ENCODE measurements at places on chromosomes 4 and X.

DNA sequence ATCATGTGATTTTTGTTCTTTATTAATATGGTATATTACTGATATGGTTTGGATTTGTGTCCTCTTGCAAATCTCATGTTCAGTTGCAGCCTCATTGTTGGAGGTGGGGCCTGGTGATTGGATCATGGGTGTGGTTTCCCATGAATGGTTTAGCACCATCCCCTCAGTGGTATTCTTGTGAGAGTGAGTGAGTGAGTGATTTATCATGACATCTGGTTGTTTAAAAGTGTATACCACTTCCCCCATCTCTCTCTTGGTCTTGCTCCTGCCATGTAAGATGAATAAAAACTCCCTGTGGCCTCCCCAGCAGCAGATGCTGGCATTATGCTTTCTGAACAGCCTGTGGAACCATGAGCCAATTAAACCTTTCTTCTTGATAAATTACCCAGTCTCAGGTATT, 111.5 kb downstream of the TAB3 start:
- DNase-seq, result no peak

DNA sequence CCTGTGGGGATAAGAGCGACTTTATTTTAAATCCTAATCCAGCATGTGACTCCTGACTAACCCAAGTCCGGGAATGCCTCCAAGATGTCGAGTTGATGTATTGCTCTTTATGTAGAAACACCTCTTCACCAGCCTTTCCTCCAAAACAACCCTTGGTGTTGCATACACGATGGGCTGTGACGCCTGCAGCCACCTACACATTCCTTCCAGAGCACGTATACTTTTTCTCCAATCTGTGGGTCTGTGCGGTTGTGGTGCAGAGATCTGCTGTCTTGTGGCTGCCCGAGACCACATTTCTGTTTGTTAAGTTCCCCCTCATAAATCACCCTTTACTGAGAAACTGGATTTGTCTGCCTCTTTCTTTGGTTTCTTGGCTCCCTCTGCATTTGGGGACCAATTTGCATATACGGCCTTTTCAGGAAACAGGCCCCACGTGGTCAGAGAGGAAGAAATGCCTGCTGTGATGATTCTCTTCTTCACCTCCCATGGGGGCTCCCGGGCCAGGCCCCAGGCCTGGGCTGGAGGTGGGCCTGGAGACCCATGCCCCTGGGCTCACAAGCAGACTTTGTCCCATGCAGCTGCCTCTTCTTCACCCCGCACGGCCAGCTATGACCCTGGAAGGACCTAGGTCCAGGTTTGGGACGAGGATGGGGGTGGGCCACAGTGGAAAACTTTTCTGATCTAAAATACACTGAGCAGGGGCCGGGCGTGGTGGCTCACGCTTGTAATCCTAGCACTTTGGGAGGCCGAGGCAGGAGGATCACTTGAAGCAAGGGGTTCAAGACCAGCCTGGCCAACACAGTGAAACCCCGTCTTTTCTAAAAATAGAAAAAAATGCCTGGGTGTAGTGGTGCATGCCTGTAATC, 21.4 kb upstream of the AFAP1 start:
- DNase-seq, result no peak

DNA sequence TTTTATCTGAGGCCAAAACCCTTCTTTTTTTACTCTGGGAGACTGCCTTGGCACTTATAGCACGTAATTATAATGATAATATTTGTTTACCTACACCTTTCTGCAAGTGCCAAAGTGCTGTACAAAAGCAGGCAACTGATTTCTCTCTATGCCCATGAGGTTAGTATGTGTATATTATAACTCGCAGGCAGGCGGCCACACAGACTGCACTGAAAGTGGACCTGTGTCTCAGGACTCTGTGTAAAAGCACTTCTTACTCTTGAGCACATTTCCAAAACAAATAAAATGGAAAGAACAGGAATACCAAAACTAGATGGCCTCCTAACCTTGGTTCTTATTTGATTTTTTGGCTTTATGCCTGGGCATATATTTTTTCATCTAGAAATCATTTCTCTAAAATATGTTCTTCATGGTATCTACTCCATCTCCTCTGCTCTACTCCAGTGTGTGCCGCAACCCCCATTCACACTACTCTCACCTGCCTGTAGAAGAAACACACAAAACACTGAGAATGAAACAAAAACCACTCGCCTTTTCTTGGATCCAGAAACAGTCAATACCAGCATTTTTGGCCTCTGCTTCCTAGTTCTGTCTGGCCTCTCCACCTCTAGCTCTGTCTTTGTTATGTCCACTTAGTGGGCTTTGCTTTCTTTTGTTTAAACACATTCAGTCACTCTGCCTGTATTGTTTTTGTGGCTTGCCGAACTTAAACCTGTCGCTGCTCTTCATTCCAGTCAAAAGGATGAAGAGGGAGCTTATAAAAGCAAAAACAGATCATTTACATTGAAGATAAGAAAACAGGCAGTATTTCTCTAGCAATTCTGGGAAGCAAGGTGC, 934.5 kb upstream of the TENM3 start:
- DNase-seq, result no peak

GRCh38 chr4:155705664-155706063, 39.0 kb downstream of the GUCY1A1 start:
- DNase-seq, result no peak

- DNase-seq, result no peak
Measured at GRCh38 chr4:72305620-72306019, 263.4 kb downstream of the ADAMTS3 start.

- DNase-seq, result no peak
Measured at GRCh38 chrX:30151964-30152363, 63.4 kb upstream of the MAGEB2 start.

DNA sequence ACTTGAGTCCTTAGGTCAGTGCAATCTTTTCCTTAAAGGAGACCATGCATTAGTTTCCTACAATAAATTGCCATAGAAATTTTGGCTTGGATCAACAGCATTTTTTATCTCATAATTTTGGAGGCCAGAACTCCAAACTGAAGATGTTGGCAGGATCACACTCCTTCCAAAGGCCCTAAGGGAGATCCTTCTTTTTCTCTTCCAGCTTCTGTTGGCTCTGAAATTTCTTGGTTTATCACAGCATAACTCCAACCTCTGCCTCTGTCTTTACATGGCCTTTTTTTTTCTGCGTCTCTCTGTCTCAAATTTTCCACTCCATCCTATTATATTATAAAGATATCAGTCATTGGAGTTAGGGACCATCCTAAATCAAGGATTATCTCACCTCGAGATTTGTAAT, 282.2 kb downstream of the STIM2 start:
- DNase-seq, result no peak

DNA sequence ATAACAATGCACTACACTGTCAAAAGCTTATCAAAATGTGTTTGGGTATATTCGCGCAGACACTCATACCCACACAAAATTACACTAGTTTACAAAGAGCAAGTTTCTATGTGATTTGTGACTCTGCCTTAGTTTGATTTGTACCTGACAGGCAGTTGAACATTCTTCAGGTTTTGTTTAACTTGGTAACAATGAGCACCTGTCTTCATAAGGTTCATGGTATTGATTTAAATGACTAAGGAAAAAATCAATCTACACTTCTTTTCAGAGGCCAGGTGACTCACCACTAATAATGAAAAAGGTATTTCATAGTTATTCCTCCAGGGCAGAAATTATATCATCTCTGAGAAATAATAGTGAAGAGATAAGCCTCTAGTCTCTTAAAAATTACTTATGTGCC, 1114.6 kb upstream of the AGA start:
- DNase-seq, result no peak

DNA sequence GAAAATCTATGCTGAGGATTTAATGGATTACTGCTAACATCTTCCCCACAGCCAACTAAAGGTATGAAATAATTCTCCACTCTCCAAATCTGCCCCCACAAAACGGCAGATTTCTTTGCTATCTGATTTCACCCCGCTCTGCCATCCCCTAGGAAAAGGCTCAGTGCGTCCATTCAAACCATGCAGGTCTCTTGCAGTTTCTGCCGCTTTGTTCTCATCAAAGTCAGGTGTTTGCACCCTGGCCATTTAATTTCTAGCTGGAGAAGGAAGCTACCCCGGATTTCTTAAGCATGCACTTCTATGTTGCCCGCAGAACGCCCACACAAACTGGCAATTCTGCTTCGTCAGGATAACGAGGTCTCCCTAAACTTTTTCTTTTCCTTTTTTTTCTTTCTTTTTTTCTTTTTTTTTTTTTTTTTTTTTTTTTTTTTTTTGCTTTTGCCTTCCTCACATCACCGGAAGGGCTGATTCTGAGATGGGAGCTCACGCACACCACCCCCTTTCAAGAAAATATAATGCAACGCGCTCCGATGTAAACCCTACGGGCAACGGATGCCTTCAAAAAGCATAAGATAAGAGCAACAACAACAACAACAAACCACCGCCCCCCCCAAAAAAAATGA, 3.3 kb downstream of the NLGN4X start:
- DNase-seq, result no peak

DNA sequence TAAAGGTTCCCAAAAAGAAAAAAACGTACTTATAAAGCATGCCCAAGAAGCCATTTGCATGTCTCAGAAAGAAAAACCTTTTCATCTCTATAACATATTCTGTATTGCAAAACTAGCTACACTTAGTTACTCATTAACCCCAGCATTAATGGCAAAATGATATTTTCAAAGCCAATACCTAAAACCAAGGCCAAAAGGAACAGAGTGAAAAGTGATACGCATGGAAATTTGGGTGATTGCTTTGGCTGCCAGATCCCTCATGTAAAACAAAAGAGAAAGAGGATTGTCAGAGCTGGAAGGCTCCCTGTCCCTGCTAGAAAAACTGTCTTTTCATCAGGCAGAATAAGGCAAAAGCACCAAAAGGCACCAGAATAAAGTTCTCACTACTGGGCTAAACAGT, 46.8 kb upstream of the RADX start:
- no peak for DNase-seq

GRCh38 chr4:86848136-86848535, 1.0 kb downstream of the SLC10A6 start:
- DNase-seq, result no peak

GRCh38 chrX:102712981-102713625, 855 bp downstream of the GPRASP2 start:
- peak; percentile 56 for DNase-seq

GRCh38 chr4:1792832-1793495, at the start of gene FGFR3:
Gene FGFR3 (plus strand): TSS chr4:1793293. CDS start chr4:1793935, 642 bp downstream.
- peak; percentile 32 for DNase-seq

GRCh38 chr4:129334136-129334535, 238.2 kb downstream of the C4orf33 start:
- no peak for DNase-seq

DNA sequence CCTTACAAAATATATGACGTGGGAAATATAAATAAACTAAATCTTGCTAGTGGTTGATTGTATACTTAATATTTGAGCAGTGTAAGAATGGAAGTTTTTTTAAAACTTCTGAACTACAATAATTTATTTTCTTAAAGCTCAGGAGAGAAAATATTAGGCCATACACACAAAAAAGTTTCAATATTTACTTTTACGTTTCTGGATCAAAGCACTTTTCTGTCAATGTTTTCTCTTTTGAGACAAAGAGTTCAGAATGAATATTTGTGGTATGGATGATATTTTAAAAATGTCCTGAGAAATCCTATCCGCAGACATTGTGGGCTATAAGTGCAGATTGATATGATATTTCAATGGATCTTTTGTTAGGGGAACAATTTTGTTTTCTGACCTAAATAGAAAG, 109.9 kb downstream of the TLL1 start:
- no peak for DNase-seq

- DNase-seq, result no peak
Measured at GRCh38 chrX:123959281-123960063, 2.0 kb upstream of the STAG2 start.

- DNase-seq, result no peak
Measured at GRCh38 chr4:105921301-105921700, 26.0 kb downstream of the NPNT start.

DNA sequence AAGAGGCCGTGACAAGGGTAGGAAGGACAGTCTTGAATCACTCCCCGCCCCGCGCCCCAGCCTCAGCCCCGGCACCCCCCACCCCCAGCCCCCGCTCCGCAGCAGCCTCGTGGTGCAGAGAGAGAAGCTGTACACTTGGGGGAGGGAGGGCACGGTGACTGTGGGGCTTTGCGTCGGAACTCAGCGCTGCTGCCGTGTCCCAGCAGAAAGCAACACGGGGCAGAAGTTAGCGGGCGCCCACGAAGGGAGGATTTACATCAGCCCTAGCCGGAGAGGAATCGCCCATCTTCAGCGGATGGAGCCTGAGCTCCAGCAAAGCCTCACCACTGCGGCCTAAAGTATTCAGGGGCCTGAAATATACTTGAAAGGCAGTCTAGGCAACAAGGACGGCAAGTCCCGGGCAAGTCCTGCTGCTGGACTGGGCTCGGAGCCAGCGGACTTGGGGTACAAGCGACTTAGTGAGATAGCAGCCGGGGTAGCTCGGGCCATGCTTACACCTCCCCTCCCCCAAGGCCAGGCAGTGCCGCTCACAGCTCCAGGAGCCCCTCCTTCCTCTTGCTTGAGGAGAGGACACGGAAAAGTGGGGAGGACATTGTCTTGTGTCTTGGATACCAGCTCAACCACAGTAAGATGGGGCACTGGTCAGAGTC, 18.5 kb upstream of the OPN1LW start:
- no peak for DNase-seq
